Activated CD4-positive, alpha-beta memory T cell treated with anti-CD3 and anti-CD28 coated beads for 36 hours (primary cell): ENCODE measurements at places on chromosomes 6 and 20. TPM values are rescaled to one million over a fixed set of nuclear protein-coding genes. Genes with fewer than 3 reads are reported as not detected.

DNA sequence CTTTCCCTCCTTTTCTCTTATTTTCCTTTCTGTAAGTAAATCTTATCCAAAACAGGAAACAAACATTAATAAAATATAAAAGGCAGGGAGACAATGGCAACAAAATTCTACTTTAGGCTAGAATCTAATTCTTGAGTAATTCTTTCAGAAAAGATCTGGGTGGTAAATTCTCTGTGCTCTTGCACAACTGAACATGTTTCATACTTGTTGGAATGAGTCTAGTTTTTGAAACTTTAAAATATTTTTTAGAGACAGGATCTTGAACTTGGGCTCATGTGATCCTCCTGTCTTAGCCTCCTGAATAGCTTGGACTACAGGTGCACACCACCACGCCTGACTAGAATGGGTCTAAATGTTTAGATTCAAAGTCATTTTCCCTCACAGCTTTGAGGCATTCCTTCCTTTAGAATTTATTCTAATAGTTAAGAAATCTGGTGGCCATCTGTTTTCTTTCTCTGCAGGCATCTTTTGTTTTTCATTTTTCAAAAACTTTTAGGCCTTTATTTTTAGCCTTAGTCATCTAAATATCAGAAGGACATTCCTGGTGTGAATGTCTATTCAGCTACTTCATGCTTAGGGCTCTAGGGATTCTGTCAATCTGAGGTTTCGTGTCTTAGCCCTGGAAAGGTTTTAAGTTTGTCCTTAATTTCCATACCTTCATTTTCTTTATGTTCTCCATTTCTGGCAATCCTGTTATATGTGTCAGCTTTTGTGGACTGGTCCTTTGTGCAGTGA, 76.5 kb downstream of the CDKAL1 start:
- no peak for DNase-seq

DNA sequence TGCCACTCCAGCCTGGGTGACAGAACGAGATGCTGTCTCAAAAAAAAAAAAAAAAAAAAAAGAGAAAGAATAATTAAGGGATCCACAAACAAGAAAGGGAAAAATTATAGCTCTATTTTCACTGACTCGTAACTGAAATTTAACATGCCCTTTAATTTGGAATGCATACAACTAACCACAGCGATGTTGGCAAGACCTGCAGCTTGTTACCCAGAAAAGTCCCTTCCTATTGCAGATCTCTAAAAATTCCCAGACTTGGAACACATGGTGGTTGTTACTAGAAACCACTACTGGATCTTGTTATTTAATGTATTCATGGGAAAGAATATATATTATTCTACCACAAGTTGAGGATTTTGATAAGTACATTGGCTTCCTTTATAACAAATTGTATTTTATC, 27.8 kb upstream of the SMIM28 start:
- no peak for DNase-seq

DNA sequence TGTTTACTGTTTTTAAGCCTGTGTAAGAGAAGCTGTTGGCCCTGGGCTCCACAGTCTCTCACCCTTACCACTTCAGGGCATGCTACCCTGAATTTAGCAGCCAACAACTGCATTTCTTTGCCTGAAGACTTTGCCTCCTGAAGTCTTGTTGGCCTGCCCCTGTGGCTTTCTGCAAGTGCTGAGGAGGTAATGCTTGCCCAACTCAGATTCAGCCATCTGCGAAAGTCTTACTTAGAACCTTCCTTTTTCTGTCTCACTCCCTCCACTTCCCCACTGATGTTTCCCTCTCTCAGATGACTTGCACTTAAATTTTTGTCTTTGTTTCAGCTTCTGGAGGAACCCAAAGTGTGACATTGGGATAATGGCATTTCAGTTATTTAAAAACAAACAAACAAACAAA, 11.8 kb upstream of the IBTK start:
- DNase-seq = no peak

DNA sequence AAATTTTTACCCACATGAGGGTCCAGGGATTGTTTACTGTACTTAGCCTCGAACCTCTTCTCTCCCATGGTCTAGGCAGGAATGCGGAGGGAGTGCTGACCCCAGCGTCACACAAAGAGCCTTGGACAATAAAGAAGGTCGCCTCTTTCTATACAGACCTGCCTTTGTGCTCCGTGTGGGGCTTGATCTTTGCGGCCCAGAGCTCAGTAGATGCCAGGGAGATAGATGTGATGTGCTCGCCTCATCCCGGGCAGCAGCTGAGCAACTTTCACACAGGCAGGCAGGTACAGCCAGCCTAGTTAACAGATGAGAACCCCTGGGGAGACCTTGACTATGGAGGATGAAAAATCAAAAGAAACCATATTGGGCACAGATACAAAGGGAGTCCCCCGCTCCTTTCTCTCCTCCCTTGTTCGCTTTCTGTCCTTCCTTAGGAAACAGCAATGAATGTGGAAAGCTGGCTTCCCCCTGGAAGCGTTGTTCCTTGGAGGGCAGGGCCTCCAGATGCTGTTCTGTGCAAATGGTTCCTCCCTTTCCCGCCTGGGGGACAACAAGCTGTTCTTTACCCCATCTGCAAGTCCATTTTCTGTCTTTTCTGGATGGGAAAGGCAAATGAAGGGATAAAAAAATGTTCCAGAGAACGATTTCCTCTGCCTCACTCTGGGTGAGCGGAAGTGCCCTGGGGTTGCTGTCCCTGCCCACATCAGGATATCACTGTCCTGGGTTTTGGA, 128.3 kb downstream of the OLIG3 start:
- no peak for DNase-seq

GRCh38 chr20:37373020-37373598, 27.2 kb downstream of the SRC start:
- DNase-seq = no peak

GRCh38 chr20:53492212-53492611, 101.4 kb downstream of the ZNF217 start:
- no peak for DNase-seq

DNA sequence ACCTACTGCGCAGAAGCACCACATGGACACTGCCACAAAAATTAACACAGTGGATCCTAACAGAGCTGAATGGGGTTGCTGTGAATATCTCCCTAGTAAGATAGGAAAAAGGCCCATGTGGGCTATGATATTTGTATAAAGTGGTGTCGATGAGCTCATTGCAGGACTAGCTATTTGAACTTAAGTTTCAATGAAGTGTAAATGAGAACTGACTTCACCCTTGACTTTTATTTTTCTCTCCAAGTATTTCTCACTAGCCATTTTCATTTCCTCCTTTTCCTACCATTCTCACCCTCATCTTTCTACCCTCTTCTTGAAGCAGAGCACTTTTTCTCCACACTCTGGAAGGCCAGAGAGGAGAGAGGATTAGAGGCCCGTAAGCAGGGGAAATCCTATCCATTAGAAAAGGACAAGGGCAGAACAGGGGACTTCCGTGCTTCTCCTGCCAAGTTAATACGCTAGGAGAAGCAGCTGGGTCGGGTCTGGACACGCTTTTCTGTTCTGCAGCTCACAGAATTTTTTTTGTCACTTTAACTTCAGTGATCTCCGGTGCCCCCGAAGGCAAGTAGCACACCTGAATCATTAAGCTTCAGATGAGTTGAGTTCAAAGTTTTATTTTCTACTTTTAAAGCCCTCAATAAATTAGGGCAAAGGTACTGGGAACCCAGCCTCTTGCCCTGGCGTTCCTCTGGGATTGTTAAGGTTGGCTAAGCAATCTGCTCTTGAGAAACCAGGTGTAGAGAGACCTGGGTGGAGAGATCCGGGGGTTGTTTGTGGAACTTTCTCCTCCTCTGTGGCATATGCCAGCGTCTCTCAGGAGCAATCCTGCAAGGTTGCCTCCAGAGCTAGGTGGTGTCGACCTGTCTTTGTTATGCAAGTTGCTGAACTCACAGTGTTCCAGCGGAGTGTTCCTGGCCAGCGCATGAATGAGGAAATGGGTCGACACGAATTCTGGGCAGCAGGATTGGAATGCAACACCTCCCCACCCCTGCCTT, 56.2 kb upstream of the ARID1B start:
- DNase-seq = no peak

GRCh38 chr20:20210943-20211273, 157.0 kb upstream of the INSM1 start:
- DNase-seq = no peak

DNA sequence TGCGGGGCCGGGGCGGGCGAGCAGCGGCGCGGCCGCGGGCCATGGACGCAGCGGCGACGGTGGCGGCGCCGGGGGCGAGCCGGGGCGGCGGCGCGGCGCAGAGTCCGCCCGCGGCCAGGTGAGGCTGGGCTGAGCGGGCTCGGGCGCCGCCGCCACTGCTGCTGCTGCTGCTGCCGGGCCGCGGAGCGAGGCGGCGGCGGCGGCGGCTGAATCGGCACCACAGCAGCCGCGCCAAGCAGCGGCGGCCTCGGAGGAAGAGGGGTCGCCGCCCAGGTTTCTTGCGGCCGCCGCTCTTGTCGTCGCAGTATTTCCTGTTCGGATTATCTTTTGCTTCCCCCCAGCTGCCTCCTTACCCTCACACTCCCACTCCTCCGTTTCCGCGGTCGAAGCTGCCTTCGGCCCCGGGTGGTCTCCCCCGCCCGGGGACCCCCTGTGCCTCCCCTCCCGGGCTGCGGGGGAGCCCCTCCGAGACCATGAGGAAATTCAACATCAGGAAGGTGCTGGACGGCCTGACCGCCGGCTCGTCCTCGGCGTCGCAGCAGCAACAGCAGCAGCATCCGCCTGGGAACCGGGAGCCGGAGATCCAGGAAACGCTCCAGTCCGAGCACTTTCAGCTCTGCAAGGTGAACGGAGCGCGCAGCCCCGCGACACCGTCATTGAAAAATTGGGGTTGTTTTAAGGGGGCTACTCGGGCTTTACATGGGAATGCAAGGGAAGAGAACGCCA, at the start of gene STXBP5:
Gene STXBP5 (plus strand): TSS at position 358 of the 726 bp plus-strand sequence. CDS start 116 bp downstream, at position 474.
- peak; percentile 57 for DNase-seq

DNA sequence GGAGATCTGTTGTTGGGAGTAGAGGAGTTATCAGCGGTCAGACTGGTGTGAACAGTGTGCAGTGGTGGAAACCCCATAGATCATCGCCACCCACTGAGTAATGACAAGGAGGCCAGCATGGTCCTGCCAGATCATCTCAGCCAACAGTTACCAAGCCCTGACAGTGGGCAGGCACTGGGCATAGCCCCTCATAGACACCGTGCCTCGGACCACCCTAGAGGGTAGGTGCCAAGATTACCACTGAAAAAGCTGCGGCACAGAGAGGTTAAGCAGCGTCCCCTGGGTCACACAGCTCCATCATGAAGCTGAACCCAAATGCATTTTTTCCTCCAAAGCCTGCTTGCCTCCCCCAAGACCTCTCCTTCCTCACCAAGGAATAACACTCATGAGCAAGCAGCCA, 21.5 kb upstream of the BMP7 start:
- DNase-seq = no peak

GRCh38 chr6:29521006-29521680, 33.4 kb upstream of the MAS1L start:
- no peak for DNase-seq

GRCh38 chr20:40489886-40490285, 199.2 kb downstream of the MAFB start:
- DNase-seq = no peak

GRCh38 chr6:27684264-27685211, 211.6 kb upstream of the ZNF184 start:
- peak; percentile 78 for DNase-seq

GRCh38 chr6:52519618-52520017, 57.2 kb downstream of the TRAM2 start:
- DNase-seq = no peak

- no peak for DNase-seq
Measured at GRCh38 chr20:38671186-38671585, 53.1 kb upstream of the SLC32A1 start.

DNA sequence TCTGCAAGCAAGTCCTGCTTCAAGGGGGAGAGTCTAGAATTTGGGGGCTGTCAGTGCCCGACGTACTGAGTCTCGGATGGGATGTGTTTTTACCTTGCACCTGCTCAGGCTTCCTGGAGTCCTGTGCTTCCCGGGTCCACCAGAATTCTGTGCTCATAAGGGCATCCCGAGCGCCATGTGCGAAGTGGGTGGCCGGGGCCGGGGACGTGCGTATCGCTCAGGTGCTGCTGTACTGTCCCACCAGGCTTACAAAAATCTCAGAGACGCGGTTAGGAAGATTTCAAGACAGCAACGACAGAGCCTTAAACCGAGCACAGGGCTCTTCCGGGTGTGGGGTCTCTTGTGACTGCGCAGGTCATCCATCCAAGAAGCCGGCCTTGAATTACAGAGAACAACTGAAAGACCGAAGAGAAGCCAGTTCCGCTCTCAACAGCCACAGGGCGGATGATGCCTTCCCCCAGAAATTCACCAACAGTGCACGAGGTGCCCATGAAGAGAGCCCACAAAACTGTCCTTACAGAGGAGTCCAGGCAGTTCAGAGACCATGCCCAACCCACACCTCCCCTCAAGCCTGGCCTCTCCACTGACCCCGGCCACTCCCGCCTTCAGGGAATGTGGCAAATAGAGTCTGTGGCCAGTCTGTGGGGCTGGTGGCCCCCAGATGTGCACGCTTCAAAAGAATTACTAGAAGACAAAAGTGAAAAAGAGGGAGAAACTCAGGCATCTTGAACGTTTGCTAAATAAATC, 104.7 kb downstream of the PXDC1 start:
- DNase-seq = no peak

GRCh38 chr6:96101564-96101963, 85.8 kb downstream of the FUT9 start:
- no peak for DNase-seq

- DNase-seq = no peak
Measured at GRCh38 chr6:123841067-123841896, 37.6 kb downstream of the NKAIN2 start.

DNA sequence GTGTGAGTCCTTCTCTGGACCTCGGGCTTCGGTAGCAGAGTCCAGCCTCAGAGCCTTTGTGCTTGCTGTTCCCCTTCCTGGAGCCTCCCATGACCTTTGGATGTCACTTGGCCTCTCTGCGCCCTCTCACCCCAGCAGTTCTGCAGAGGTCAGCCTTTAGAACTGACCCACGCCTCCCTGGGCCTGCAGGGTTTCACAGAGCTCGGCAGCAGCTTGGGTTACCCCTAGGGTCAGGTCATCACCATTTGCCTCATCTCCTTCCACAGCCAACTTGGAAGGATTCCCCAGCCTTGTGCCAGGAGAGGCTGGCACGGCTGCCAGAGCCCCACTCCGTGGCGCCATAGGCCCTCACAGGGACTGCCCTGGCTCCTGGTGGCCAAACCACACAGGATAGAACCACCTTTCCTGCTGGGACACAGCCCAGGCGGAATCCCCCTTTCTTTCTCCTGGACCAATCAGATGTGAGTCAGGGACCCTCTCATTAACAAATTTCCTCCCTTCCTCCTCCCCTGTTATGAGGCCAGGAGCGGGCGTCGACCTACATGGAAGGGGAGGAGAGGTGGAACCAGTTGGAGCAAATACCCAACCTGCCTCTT, 13.9 kb upstream of the SIRPA start:
- DNase-seq = no peak

- DNase-seq = peak; percentile 19
Measured at GRCh38 chr6:160926281-160927276, 65.0 kb upstream of the MAP3K4 start.

Gene EYS
- not detected for total RNA-seq

Gene ITPR3
- 45.6 TPM for total RNA-seq

Gene BPIFB2
- total RNA-seq = not detected

Gene HMGCLL1
- not detected for total RNA-seq

Gene PPP1R3G
- total RNA-seq = not detected

Gene C6orf15
- total RNA-seq = not detected

Gene FAM209B
- total RNA-seq = 0.63 TPM

Gene MAPK13
- total RNA-seq = 61.0 TPM

Gene ACSS1
- total RNA-seq = 16.2 TPM
